Gastrocnemius medialis (tissue), 4 donors: ENCODE measurements at places on chromosomes 3 and 15. TPM values are rescaled to one million over a fixed set of nuclear protein-coding genes. Genes with fewer than 3 reads are reported as not detected.
A peak's percentile ranks its signal among the peaks of the same experiment; 100 is the strongest.

TEX55 gene
- not detected for total RNA-seq

KCNMB2 gene
- not detected for total RNA-seq

FSIP1 gene
- total RNA-seq, result 1.0 TPM

SLITRK3 gene
- total RNA-seq, result not detected

TJP1 gene
- 42.3 TPM for total RNA-seq

GOLGA6L4 gene
- 0.51 TPM for total RNA-seq

XCR1 gene
- total RNA-seq, result not detected

GRCh38 chr3:101311676-101312075, 8.7 kb downstream of the IMPG2 start:
- no peak for DNase-seq
- no peaks in the 10 kb centered on the region for H3K36me3 ChIP-seq
- H3K4me3 ChIP-seq, result no peak overlapping the region
- peaks cover 7% of the 10 kb centered on the region for H3K4me1 ChIP-seq
- H3K27ac ChIP-seq, result peak overlapping the region; percentile 40

DNA sequence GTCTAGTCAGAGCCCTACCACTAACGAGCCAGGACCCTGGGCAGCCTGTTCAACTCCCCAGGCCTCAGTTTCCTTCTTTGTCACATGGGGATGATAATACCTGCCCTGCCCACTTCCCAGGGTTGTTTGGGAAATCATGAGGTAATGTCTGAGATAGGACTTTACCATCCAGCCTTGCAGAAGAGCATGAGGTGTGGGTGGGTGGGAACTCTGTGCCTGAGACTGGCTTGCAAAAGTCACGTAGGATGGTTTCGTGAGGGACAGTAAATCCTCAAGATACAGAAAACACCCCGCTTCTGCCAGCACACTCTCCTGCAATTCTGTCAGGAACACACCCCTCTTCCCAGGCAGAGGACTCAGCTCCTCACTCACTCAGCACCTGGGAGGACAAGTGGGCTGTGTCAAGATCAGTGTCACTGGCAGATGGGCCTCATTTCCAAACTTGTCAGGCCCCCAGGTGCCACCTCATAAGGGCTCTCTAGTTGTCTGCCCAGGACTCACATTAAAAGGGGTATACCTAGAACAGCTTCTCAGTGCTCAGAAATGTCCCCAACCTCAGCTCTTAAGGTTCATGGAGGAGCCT, 58.4 kb downstream of the DAPK2 start:
- H3K27ac ChIP-seq, result peak overlapping the region; percentile 94
- H3K4me1 ChIP-seq, result peaks cover 80% of the 10 kb centered on the region
- H3K4me3 ChIP-seq, result no peak overlapping the region

DNA sequence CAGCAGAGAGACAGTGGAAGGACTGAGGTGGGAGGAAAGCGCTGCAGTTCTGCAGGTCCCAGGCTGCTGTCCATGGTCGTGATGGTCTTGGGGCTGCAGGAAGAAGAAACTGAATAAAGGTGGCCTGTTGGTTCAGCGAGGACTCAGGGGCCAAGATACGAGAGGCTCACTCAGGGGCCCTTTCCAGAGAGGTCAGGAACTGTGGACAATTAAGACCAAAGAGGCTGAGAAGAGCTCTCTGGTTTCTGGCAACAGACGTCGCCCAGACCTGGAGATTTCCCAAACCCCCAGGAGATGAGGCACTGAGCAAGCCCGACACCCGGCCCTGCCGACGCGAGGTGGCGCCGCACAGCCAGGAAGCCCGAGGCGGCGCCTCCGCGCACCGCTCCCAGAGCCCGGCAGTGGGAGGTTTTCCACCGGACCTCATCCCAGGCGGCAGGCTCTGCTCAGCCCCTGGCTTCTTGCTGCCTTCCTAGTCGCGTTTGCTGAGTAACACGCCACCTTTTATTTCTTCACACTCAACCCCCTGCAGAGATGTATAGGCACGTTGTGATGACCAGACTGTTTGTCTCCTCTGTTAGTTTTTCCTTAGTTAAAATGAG, 56.4 kb upstream of the ARRDC4 start:
- peaks cover 27% of the 10 kb centered on the region for H3K27me3 ChIP-seq
- no peaks in the 10 kb centered on the region for H3K4me1 ChIP-seq
- H3K4me3 ChIP-seq, result no peak overlapping the region
- no peaks in the 10 kb centered on the region for H3K36me3 ChIP-seq
- DNase-seq, result peak; percentile 22
